AG08396 (cell line): ENCODE measurements at places on chromosomes 12 and 14.
A peak's percentile ranks its signal among the peaks of the same experiment; 100 is the strongest.

DNA sequence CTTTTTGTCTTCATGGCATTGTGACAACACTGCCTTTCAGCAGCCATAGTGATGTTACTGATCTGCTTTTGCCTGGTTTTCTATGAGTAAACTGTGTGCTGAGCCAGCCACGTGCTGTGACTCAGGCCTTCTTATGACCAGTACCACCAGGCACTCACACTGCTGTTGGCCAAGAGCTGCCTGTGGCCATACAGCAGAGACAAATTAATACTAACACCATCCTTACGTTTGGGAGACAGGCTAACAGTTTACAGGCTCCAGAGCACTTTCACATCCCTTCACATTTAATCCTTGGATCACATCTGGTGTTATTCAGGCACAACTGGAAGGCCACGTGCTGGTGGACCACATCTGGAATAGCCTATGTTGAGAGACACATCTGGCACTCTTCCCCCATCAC lies 377.9 kb downstream of the CCDC91 start:
- DNase-seq, result peak; percentile 78

DNA sequence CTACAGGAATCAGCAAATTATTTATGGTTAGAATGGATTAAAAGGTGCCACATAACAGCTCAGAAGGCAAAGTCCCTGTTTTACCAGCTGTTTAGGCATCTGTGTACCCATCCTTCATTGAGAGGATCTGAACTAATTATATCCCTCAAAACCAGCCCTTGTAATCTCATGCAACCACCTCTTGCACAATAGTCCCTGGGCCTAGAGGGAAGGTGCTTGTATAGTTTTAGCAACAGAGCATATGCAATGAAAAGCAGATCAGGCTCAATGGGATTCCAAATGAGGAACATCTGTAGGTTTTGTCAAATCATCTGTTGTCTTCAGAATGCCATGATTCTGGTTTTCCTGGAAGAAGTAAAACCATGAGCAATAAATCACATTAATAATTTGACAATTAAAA lies 26.0 kb upstream of the GLIPR1L2 start:
- DNase-seq, result no peak

- DNase-seq, result no peak
Measured at GRCh38 chr12:13102461-13103195, 839 bp downstream of the GSG1 start.

DNA sequence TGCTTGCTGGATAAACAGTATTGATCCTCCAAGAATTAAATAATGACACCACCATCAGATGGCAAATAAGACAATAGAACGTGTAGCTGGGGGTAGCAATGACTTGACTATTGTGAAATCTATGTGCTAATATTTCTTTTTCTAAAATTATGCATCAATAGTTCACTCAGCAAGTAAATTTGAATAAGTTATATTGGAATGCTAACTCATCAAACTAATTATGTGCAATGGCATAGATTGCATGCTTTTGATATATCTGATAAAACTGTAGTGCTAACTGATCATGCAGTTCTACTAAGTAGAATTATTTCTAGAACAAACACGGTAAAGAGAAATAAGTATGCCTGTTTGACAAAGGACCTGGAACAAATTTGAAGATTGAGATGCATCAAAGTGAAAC lies 474.4 kb downstream of the NOVA1 start:
- DNase-seq, result no peak

DNA sequence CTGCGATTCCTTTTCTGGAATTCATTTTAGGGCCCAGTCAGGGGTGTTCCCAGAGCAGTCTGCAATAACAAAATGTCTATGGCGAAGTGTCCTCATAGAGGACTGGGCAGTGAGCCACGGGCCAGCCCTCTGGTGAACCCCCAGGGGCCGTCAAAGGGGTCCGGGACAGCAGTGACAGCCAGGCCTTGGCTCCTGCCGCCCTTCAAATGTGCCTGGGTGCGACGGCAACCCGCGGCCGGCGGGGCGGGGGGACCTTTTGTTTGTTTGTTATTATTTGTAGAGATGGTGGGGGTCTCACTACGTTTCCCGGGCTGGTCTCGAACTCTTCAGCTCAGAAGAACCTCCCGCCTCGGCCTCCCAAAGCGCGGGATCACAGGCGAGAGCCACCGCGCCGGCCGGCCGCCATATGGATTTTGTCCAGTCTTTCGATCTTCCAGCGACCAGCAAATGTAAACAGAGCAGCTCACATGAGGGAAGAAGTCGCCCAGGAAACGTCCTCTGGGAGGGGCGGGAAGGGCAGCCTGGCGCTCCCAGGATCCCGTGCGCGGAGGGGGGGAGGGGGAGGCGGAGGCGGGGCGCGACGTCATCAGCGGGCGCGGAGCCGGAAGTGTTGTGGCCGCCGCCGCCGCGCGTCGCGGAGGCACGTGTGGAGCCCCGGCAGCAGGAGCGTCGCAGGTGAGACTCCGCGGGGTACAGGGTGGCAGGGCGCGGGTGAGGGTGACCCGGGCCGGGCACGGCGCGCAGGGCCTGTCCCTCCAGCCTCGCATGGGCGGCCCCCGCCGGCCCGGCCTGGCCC lies at the start of gene TRMT61A:
TRMT61A (plus strand) TSS at position 610 of the 796 bp plus-strand sequence. CDS start 783 bp downstream, outside the sequence.
- DNase-seq, result peak; percentile 99

GRCh38 chr14:58966997-58967396 lies 221.5 kb upstream of the DAAM1 start:
- DNase-seq, result no peak

DNA sequence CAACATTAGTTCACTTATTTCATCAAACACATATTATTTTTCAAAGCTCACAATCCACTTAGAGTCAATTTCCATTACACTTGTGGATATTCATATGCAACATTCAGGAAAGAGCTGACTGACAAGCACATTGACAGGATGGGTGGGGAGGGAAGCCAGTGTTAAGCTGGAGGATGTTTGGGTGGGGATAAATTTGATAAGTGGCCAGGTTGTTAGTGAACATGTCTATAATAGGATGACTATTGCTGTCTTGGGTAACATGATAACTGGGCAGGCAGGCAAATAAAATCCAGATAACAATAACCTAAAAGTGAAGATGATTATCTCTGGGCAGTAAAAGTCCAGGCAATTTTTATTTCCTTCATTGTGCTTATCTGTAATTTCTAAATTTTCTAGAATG lies 73.8 kb upstream of the OSBPL8 start:
- no peak for DNase-seq

DNA sequence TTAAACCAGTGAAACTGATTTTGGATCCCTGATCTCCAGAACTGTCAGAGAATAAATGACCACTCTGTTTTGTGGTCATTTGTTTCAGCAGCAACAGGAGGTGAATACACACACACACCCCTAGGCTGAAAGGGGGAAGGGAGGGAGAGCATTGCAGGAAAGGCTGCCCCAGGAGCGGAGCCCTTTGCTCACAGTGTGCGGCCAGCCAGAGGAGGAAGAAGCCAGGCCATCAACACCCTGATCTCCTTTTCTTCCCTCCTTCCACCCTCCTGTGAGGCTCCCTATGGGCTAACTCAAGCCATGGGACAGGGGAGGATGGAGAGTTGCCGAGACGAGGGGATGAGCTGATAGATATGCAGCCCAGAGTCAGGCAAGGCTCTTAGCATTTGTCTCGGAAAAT lies 211.9 kb downstream of the TBX5 start:
- DNase-seq, result no peak

DNA sequence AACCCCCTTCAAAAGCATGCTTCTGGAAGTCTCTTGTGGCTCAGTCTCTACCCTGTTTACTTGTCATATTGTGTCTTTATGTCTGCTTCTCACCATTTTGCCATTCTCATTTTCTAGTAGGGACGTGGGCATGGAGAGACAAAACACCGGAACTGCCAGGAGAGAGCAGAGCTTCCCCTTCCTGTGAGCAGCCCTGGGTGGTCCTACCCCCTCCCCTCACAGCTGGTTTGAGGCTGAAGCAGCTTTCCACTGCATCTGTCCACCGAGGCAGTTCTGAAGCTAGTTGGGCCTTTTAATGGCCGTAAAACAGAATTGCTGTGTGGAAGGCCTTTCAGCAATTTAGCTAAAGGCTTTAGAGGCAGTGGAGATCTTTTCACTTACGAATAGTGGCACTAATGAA lies 77.0 kb downstream of the PELI2 start:
- no peak for DNase-seq

DNA sequence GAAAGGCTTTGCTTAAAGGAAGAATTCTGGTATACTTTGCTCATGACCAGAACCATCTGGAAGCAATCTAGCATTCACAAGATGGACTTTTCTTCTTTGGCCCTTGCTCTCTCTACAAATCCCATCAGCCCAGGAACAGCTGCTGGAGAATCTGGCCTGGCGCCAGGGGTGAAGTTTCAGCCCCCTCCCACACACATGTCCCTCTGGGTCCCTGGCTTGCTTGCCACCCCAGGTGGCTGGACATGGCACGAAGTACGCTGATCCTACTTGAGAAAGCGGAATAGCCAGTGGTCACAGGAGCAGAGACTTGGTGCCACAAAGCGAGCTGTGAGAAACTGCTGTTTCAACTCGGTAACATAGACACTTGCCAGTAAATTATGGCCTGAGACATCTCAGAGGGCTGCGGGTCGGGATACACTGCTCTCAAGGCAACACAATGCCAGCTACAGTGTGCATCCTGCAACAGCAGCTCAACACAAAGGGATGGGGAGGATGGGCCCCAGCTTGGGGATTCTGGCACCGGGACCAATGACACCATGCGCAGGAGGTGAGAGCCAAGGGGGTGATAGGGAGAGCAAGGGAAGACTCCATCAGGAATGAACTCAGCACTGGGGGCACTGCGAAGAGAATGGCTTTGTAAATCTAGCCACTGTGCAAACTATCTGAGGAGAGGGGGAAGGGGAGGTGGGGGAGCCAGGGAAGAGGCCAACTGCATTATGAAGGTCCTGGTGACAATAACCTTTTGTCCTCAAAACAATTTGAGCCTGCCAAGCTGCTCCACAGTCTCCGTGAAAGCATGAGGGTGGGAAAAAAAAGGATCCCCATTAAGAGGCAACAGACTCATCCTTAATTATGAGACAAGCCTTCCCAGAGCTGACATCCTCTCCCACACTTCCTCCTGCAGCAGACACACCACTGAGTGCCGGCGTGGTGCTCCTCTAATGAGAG lies 219.9 kb downstream of the PPM1H start:
- DNase-seq, result no peak

DNA sequence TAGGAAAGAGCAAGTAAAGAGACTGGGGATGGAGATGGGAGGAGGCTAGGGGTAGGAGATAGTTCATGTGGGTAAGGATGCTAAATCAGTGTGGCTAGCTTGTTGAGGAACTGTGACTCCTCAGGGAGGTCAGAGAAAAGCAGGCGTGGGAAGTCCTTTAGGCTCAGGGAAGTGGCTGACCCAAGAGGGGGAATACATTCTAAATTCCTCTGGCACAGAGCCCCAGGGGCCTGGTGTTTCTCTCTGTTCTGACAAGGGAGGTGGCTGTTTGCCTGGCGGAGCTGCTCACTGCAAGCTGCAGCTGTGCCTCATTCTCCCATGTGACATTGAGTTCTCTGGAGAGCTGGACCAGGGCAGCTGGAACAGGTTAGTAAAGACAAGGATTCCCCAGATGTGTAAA lies 152.2 kb upstream of the SLC38A2 start:
- DNase-seq, result peak; percentile 79

DNA sequence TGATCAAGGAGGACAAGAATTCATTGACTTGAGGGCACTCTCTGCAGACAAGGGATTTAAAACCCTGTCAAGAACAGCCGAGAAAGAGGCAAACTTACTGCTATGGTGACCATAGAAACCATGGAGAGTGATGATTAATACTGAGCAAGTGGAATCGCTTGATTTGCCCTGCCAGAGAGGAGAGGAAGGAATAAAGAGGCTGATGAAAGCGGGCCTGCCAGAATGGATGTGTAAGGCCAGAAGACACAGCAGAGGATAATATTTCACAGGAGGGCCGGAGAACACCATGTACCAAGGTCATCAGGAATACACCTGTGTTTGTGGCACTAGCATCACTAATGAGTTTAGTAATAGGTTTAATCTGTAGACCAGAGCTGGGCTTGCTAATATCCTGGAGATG lies 221.8 kb upstream of the DCN start:
- no peak for DNase-seq

- DNase-seq, result no peak
Measured at GRCh38 chr12:123655420-123655819, 15.5 kb upstream of the TCTN2 start.

GRCh38 chr14:24774187-24774915 lies 140.4 kb upstream of the GZMB start:
- DNase-seq, result no peak

DNA sequence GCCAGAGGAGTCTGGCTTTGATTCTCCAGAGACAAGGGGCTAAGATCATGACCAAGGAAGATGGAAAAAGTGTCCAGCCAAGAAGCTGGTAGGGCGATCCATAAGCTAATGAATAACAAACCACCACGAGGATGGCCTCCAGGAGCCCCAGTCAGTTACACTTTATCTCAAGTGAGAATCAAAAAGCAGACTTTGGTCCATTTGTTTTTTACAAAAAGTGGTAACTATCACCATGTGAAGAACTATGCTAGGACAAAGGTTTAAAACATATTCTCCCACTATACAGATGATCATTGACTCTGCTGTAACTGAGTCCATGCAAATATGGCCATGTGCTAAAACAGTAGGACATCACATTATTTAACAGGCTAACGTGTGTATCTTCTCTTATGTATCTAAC lies 13.9 kb downstream of the SETD3 start:
- no peak for DNase-seq

DNA sequence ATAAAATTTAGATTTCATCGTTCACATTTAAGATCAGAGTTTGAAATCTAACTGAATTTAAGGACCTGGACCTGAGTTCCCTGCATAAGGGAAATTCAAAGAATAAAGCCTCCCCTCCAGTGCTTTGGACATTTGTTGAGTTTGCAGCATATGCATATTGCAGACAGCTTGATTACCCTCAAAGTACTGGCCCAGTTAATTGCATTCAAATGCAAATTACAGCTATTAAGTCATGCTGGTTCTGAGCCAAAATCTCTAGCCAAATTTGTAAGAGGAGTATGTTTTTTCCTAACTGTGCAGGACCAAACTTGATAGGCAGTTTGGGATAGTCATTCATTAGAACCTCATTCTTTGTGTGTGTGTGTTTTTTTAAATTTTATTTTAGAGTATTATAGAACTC lies 9.1 kb upstream of the KIF21A start:
- no peak for DNase-seq

GRCh38 chr12:46915082-46915481 lies 89.3 kb upstream of the SLC38A4 start:
- peak; percentile 60 for DNase-seq

DNA sequence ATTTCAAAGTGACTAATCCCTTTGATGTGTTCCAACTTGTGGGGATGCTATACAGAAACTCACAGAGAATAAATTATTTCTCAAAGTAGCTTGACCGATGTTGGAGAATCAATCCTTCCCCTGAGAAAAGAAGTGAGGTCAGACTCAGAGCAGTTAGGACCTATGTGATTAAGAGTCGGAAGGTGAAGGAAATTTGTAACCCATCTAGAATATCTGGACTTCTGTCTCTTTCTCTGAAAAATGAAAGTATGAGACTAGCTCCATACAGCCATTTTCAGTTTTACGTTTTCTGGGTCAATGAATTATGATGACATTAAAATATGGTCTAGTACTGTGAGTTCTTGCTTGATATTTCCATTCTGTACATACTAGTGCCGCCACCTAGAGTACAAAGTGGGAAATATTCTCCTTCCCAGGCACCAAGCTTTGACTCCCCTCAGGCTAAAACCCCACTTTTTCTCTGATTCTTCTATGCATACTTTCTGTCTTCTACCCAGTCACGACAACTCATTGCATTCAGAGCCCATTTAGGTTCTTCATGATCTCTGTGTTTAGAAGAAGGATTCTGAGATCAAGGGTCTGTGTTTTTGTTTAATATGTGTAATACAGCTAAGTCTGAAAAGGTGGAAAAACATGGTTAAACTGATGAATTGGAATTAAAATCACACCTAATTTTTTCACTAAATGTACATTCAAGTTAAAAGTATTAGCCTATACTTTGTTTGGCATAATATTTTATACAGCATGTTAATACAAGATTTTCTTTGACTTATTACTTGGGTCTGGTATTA lies 6.9 kb upstream of the NTS start:
- DNase-seq, result peak; percentile 19
